ENCODE measurements at places on chromosomes 16 and 17.

DNA sequence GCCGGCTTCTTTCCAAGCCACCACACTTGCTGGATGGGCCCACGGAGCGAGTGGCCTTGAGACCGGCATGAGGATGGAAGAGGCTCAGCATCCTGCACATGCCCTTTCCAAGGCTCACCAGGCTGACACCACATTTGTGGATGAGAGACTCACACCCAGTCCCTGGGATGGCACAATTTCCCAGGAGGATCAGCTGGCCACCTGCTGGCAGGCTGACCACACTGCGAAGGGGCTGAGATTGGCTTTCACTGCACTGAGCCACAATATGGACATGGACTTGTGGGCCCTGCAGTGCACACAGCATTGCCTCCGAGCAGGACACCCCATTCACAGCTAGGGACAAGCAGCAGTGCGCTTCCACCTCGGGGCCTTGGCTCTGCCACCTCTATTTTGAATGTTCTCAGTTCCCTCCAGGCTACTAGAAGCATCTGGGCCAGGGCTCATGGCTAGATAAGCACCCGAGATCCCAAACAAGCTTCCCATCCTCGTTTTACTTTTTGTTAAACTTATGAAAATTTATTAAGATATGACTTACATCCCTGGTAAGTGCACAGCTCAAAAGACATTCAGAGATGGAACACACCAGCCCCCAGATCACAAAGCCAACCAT lies 25.3 kb upstream of the KSR1 start:
- no peak for DNase-seq

DNA sequence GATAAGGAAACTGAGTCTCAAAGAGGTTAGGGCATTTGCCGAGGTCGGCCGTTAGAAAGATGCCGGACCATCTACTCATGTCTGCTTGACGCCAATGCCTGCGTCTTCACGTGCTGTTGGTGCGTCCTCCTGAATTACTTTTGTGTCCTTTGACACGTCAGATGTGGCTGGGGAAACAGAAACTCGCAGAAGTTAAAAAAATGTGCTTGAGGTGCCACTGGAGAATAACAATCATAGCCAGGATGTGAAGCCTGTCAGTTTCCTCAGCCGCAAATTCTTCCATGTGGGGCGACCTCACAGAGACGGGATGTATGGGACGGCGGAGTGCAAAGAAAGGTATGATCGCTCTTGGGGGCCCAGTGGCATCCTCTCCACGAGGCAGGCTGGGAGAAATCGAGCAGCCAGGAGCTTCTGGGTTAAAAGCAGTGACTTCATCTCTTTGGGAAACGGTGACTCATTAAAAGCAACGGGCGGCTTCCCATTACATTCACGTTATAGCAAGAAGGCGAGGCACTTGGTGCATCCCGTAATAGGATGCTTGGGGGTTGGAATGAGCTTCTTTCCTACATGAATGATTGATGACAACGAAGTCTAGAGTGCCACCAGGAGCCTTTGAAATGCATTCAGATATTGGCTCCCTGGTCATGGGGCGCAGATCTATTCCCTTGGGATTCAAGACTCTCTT lies 67.8 kb downstream of the BMERB1 start:
- DNase-seq, result no peak

- no peak for DNase-seq
Measured at GRCh38 chr17:57257895-57258851, 1.9 kb downstream of the MSI2 start.

- DNase-seq, result no peak
Measured at GRCh38 chr16:57534881-57535658, 1.3 kb downstream of the CCDC102A start.

DNA sequence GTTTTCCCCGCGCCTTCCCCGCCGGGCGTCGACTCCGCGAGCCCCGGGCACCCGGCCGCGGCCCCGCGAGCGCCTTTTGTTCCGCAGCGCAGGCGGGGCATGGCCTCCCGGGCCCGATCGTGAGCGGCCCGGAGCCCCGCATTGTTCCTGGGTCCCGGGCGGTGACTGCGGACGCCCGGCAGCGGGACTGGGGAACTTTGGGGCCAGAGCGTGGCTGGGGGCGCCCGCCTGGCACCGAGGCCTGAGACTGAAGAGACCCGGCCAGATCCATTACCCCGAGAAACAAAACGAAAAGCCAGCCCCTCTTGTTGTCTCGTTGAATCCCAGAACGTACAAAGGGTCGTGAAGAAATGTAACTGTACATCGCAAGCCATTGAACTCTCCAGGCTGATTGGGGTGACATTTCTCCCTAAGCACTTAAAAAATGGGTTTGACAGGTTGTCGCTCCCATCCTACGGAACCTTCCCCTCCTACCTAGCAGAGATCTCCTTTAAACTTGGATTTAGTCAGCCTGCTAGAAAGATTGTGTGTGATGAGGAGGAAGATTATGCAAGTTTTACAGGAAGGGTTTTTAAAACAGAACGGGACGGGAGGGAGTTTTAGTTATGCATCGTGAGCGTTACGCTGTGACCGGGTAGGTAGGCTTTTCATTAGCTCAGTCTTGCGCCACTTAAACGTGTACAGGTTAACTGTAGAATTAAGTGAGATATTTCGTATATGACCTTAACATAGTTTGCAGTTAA lies 825 bp downstream of the METTL9 start:
- DNase-seq, result no peak

- no peak for DNase-seq
Measured at GRCh38 chr16:63289834-63290460, 1253.7 kb upstream of the CDH8 start.

DNA sequence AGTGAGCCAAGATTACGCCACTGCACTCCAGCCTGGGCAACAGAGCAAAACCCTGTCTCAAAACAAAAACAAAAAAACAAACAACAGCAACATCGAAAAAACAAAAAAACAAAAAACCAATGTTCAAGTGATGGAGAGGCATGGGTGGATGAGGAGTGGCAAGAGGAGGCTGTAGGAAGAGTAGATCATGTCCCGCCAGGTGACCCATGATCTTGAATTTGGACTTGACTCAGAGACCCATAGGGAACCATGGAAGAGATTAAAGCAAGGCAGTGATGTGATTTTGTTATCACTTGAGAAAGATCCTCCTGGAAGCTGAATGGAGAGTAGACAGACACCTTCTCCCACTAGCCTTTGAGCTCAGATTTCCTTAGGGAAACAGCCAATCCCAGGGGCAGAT lies 11.2 kb downstream of the ABAT start:
- DNase-seq, result no peak

DNA sequence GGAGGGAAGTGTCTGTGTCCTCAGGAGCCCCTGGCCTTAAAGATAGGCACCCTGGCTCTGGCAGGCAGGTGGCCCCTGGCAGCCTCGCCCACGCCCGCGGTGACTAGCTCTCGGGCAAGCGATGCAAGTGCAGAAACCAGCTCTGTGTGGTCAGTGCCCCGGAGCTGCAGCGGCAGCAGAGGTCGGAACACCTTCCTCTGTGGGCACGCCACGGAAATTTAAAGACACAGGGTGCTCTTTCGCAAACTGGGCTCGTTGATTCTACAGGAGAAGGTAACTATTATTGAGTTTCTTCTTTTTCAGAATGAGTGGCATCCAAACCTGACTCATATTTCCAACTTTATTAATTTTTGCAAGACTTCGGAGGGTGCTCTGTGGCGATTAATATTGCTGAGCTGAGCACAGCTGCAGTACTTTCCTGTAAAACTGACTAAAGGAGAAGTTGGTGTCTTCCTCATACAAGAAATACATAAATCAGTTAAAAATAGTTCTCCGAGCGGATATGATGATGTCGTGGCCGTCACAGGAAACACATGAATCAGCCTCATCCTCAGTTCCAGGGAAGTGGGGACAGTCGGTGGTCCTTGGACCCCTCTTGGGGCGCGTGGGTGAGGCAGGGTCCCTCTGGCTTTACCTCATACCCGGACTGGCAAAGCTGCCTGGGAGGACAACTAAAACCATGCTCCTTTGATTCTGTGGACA lies 120.2 kb downstream of the METRNL start:
- DNase-seq, result peak; percentile 65

DNA sequence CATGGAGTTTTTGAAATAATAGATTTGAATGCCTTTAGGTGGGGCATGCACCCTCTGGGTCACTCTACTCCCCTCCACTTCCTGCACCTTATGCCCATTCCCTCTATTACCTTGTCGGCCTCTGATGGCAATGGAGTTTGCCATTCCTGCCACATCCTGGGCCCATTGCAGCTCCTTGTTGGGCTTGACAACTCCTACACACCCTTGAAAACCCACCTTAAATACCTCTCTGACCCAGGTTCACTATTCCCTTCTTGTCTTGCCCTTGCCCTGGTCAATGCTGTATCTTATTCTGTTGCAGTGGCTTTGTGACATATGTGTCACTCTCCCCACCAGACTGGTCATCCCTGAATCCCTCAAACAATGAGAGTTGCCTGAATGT lies 2.4 kb downstream of the CCR7 start:
- no peak for DNase-seq

GRCh38 chr16:87227296-87227951 lies 89.8 kb downstream of the C16orf95 start:
- no peak for DNase-seq

DNA sequence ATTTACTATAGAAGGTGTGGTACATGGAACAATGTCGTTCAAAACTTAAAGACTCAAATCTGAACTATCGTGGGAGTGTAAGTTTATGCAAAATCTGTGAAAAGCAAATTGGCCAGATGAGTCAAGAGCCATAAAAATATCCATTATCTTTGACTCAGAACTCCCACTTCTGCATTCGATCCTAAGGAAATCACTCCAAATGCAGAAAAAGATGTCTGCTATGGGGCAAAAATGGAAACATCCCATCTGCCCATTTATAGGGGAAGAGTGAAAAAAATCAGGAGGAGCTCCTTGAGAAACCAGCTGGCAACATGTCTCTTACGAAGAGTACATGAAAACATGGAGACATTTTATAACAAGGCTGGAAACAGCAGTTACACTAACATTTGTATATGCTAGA lies 43.6 kb upstream of the CCDC182 start:
- DNase-seq, result no peak

DNA sequence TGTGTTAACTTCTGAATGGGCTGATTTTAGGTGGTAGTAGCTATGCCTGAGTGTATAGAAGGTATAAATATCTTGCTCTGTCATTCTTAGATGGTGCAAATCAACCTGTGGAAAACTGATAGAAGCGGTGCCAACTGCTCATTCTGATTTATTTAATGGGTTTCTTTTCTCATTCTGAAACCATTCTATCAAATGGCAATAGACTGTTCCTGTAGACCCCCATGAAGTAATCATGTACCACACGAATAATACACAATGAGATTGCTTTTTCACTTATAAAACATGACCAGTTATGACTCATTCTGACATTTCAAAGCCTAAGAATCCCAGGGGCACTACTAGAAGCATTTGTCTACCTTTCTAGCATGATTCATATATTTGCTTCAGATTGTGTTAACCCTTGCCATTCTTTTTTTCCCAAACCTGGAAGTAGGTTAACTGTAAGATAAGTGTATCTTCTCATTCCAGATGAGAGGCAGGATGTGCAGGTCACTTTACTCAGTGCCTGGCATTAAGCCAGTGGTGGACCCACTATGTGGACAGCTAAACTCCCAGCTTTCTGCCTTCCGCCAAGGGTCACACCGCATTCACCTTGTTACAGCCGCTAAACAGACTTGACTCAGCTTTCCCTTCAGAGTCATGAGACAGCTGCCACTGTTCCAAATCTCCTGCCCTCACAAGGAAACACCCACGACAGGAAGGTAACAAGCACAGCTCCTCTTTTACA lies 16.4 kb upstream of the SLC16A11 start:
- no peak for DNase-seq

- no peak for DNase-seq
Measured at GRCh38 chr16:54143934-54144571, 142.5 kb downstream of the IRX3 start.

GRCh38 chr16:53068423-53068833 lies 13.6 kb downstream of the CHD9 start:
- no peak for DNase-seq

DNA sequence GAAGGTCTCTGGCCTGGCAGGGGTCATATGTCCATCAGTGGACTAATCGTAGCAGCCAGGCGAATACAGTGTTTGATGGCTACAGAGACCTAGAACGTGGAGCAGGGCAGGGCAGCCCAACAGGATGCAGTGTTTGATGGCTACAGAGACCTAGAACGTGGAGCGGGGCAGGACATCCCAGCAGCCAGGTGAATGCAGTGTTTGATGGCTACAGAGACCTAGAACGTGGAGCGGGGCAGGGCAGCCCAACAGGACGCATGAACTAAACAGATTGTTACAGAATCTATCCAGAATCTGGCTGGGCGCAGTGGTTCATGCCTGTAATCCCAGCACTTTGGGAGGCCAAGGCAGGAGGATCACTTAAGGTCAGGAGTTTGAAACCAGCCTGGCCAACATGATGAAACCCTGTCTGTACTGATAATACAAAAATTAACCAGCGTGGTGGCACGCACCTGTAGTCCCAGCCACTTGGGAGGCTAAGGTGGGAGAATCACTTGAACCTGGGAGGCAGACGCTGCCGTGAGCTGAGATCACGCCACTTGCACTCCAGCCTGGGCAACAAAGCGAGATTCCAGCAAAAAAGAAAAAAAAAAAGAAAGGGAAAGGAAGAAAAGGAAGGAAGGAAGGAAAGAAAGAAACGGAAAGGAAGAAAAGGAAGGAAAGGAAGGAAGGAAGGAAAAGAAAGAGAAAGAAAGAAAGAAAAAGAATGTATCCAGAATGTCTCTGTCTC lies 65.2 kb upstream of the RPH3AL start:
- DNase-seq, result no peak

- no peak for DNase-seq
Measured at GRCh38 chr16:57240851-57241250, 4.2 kb upstream of the ARL2BP start.

GRCh38 chr16:50837324-50837723 lies 95.4 kb downstream of the CYLD start:
- DNase-seq, result no peak

DNA sequence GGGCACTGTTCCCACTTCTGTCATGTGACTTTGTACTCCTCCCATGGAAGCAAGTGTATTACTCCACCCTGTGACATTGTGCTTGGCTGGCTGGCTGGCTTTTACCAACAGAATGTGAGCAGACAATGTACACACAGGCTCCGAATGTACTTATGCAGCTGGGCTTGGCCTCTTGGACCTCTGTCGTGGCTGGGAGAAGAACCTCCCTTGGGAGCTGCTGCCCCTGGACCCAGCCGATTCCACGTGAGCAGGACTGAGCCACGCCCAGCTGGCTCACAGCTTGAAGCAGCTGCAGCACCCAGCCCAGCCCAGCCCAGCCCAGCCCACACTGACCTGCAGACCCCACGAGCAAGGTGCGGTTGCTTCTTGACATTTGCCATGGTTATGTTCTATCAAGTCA lies 177.5 kb downstream of the RBFOX3 start:
- DNase-seq, result no peak

GRCh38 chr17:47830396-47831002 lies 842 bp downstream of the MRPL10 start:
- no peak for DNase-seq

Data from stimulated activated CD4-positive, alpha-beta T cell treated with anti-CD3 and anti-CD28 coated beads, Interleukin-12 subunit alpha, Interleukin-12 subunit beta, amount 100 ng/mL, for 48 hours (primary cell).